Activated CD8-positive, alpha-beta T cell treated with anti-CD3 and anti-CD28 coated beads for 36 hours (primary cell): ENCODE measurements at places on chromosomes 13 and 19. TPM values are rescaled to one million over a fixed set of nuclear protein-coding genes. Genes with fewer than 3 reads are reported as not detected.

GRCh38 chr19:38011426-38011825, 104.4 kb downstream of the SIPA1L3 start:
- no peak overlapping the region for H3K27ac ChIP-seq
- H3K36me3 ChIP-seq, result no peaks in the 10 kb centered on the region
- DNase-seq, result no peak
- no peak overlapping the region for H3K4me3 ChIP-seq

GRCh38 chr13:22773465-22773864, 407.3 kb upstream of the SGCG start:
- peaks cover 2% of the 10 kb centered on the region for H3K27me3 ChIP-seq
- H3K4me3 ChIP-seq, result no peak overlapping the region
- H3K27ac ChIP-seq, result no peak overlapping the region
- no peaks in the 10 kb centered on the region for H3K36me3 ChIP-seq

DNA sequence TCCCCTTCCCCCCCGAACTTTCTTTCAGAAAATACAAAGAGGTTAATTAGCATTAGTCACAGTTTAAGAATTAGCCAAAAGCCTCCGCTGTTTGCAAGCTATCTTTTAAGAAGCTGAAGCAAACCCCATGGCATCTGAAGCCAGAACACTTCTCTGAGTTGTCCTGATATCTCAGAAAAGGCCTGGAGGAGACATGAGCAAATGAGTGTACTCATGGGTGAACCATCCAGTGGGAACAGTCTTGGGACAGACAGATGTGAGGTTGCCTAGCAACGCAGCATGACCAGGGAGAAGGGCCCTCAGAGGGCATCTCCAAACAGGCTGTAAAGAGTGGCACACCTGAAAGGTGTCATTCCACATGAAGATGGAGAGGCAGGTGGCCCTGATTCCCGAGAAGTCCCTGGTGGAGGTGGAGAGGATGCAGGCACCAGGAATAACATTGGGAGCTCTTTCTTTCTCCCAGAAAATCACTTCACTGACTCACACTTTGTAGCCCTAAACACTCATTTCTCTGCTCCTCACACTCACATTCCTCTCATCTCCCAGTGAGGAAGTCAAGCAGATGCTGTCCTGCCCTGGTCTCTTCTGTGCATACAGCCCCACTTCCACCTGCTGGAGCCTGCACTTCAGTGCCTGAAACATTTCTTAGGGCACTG, 87.0 kb upstream of the TSHZ3 start:
- H3K4me1 ChIP-seq, result no peaks in the 10 kb centered on the region
- peaks cover 13% of the 10 kb centered on the region for H3K27me3 ChIP-seq
- DNase-seq, result no peak
- no peak overlapping the region for H3K27ac ChIP-seq

- H3K27ac ChIP-seq, result no peak overlapping the region
- H3K36me3 ChIP-seq, result peaks cover 41% of the 10 kb centered on the region
- no peak overlapping the region for H3K4me3 ChIP-seq
- H3K4me1 ChIP-seq, result peaks cover 34% of the 10 kb centered on the region
- H3K27me3 ChIP-seq, result no peaks in the 10 kb centered on the region
- no peak for DNase-seq
Measured at GRCh38 chr13:46315036-46315435, 72.0 kb downstream of the RUBCNL start.

DNA sequence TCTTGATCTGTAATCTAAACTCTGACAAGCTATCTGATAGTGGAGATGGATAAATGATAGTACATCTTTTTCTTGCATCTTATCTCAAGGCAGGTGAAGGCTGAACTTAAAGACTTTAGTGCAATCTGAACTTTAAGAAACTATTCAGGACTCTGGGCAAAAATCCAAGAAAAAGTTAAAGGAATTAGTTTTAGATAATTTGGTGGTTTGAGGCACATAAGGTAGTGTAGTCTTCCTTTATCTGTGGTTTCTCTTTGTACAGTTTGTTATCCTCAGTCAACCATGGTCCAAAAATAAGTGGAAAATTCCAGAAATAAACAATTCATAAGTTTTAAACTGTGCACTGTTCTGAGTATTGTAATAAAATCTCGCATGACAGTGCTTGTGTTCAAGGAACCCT, 172.9 kb downstream of the UGGT2 start:
- H3K27ac ChIP-seq, result no peak overlapping the region
- H3K36me3 ChIP-seq, result no peaks in the 10 kb centered on the region
- H3K27me3 ChIP-seq, result peaks cover 1% of the 10 kb centered on the region
- no peak for DNase-seq
- no peak overlapping the region for H3K4me3 ChIP-seq
- no peaks in the 10 kb centered on the region for H3K4me1 ChIP-seq

IFNL1 gene
- not detected for total RNA-seq

RASGRP4 gene
- 1.8 TPM for total RNA-seq

CEACAM8 gene
- total RNA-seq, result not detected

- H3K27me3 ChIP-seq, result no peaks in the 10 kb centered on the region
- no peak overlapping the region for H3K4me3 ChIP-seq
- H3K27ac ChIP-seq, result no peak overlapping the region
- no peaks in the 10 kb centered on the region for H3K36me3 ChIP-seq
Measured at GRCh38 chr13:92530364-92530763, 696.2 kb upstream of the GPC6 start.

DNA sequence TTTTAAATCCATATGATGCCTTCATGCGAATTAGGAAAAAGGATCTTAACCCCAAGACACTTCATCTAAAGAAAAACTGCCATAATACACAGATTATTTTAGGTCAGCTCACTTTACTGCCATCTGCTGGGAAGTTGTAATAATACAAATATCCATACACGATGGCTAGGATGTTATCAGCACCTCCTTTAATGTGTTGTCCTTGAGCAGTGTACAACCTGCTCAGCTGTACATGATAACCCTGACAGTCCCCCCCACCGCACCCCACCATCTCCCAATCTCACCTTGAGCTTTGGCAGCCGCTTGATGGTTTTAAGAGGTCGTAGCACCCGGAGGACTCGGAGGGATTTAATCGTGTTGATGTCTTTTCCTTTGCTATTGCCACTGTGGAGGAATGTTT, 112.2 kb downstream of the IER2 start:
- H3K4me3 ChIP-seq, result no peak overlapping the region
- no peak for DNase-seq
- peaks cover 16% of the 10 kb centered on the region for H3K4me1 ChIP-seq
- H3K36me3 ChIP-seq, result no peaks in the 10 kb centered on the region
- H3K27ac ChIP-seq, result no peak overlapping the region
- H3K27me3 ChIP-seq, result peaks cover 11% of the 10 kb centered on the region

DNA sequence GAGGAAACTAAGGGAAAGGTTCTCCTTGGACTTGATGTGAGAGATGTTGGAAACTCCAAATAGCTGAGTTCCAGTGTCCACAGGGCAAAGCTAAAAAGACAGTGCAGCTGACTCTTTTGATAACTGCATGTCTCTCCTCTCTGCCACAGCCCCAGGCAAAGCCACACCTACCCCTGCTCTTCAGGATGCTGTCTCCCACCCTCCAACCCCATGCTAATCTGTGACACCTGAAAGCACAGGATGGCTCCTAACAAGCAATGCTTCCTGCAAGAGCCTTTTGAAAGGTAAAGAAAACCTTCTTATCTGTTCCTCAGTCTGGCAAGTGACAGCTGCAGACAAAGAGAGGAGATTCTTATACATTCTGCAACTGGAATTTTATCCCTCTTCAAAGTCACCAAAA, 14.5 kb downstream of the SLC46A3 start:
- no peak for DNase-seq
- H3K4me3 ChIP-seq, result no peak overlapping the region
- no peaks in the 10 kb centered on the region for H3K27me3 ChIP-seq

DNA sequence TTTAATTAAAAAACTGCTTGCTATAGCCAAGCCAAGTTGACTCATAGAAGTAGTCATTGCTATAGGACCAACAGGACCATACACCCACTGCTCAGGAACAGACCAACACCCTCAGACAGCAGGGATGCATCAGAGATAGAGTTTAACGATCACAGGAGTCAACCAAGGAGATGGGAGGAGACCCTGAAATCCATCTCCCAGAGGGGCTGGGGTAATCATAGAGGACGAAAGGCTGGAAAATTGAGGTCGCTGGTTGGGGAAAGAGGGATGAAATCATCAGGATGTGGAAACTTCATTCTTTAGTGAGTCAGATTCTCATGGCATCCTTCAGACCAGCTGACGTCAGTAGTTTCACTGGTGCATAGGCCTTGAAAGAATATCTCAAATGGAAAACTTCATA, 160.4 kb upstream of the GPC6 start:
- H3K36me3 ChIP-seq, result no peaks in the 10 kb centered on the region
- DNase-seq, result no peak
- H3K27ac ChIP-seq, result no peak overlapping the region
- H3K4me3 ChIP-seq, result no peak overlapping the region
- H3K4me1 ChIP-seq, result no peaks in the 10 kb centered on the region
- H3K27me3 ChIP-seq, result no peaks in the 10 kb centered on the region

- H3K36me3 ChIP-seq, result no peaks in the 10 kb centered on the region
- no peak overlapping the region for H3K27ac ChIP-seq
- H3K4me3 ChIP-seq, result peak overlapping the region; percentile 57
- H3K27me3 ChIP-seq, result peaks cover 68% of the 10 kb centered on the region
- DNase-seq, result no peak
Measured at GRCh38 chr19:18612051-18612771, 459 bp upstream of the TMEM59L start.

GRCh38 chr19:16069813-16070365, 6.4 kb upstream of the TPM4 start:
- H3K4me3 ChIP-seq, result no peak overlapping the region
- H3K27me3 ChIP-seq, result no peaks in the 10 kb centered on the region
- no peak for DNase-seq
- H3K36me3 ChIP-seq, result no peaks in the 10 kb centered on the region
- no peak overlapping the region for H3K27ac ChIP-seq
- peaks cover 34% of the 10 kb centered on the region for H3K4me1 ChIP-seq

RFPL4AL1 gene
- not detected for total RNA-seq

GRCh38 chr13:20506696-20507095, 19.0 kb downstream of the CRYL1 start:
- peaks cover 2% of the 10 kb centered on the region for H3K36me3 ChIP-seq
- DNase-seq, result no peak
- no peak overlapping the region for H3K27ac ChIP-seq
- no peaks in the 10 kb centered on the region for H3K4me1 ChIP-seq
- H3K27me3 ChIP-seq, result no peaks in the 10 kb centered on the region
- no peak overlapping the region for H3K4me3 ChIP-seq

GRCh38 chr13:99585609-99586008, 84.3 kb downstream of the TM9SF2 start:
- H3K36me3 ChIP-seq, result no peaks in the 10 kb centered on the region
- DNase-seq, result no peak
- H3K4me1 ChIP-seq, result no peaks in the 10 kb centered on the region
- no peaks in the 10 kb centered on the region for H3K27me3 ChIP-seq

GRCh38 chr13:57653229-57653989, 21.9 kb downstream of the PCDH17 start:
- H3K27me3 ChIP-seq, result no peaks in the 10 kb centered on the region
- no peak overlapping the region for H3K4me3 ChIP-seq
- no peaks in the 10 kb centered on the region for H3K36me3 ChIP-seq

ADM5 gene
- total RNA-seq, result 5.2 TPM

DNA sequence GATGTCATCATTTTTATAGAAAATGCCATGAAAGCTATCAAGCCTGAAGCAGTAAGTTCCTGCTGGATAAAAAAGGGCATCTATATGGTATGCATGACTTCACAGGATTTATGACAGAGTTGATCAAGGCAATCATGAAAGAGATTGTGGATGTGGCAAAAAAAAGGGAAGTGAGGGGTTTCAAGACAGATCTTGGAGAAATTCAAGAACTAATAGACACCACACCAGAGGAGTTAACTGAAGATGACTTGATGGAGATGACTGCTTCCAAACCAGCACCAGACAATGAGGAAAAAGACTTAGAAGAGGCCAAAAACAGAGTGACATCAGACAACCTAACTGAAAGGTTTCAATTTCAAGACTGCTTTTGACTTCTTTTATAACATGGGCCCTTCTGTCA, 691.1 kb upstream of the SLC10A2 start:
- H3K4me3 ChIP-seq, result no peak overlapping the region
- H3K27me3 ChIP-seq, result no peaks in the 10 kb centered on the region
- no peak for DNase-seq
- H3K4me1 ChIP-seq, result no peaks in the 10 kb centered on the region
- H3K36me3 ChIP-seq, result no peaks in the 10 kb centered on the region

DNA sequence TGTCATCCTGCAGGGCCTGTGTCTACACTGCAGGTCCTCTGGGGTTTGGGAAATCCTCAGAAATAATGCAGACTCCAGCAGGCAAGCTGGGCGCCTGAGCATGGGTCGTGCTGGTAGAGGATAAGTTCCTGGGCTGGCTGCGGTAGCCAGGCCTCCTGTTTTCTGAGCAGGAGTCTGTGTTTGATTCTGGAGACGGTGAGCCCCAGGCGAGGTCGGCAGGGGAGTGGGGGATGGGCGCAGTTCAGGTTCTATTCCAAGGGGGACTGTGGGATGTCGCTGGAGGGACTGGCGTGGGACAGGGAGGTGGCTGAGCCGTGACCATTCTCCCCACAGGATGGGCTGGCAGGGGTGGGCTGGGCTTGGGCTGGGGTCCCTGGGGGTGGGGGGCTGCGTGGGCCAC, 154.7 kb downstream of the KDM4B start:
- H3K4me1 ChIP-seq, result peaks cover 38% of the 10 kb centered on the region
- H3K27ac ChIP-seq, result no peak overlapping the region
- no peak for DNase-seq
- no peak overlapping the region for H3K4me3 ChIP-seq
- no peaks in the 10 kb centered on the region for H3K36me3 ChIP-seq

OR10H1 gene
- total RNA-seq, result not detected

OR4F17 gene
- total RNA-seq, result not detected
